Suppressor macrophage (primary cell): ENCODE measurements at places on chromosomes 13 and 19.

DNA sequence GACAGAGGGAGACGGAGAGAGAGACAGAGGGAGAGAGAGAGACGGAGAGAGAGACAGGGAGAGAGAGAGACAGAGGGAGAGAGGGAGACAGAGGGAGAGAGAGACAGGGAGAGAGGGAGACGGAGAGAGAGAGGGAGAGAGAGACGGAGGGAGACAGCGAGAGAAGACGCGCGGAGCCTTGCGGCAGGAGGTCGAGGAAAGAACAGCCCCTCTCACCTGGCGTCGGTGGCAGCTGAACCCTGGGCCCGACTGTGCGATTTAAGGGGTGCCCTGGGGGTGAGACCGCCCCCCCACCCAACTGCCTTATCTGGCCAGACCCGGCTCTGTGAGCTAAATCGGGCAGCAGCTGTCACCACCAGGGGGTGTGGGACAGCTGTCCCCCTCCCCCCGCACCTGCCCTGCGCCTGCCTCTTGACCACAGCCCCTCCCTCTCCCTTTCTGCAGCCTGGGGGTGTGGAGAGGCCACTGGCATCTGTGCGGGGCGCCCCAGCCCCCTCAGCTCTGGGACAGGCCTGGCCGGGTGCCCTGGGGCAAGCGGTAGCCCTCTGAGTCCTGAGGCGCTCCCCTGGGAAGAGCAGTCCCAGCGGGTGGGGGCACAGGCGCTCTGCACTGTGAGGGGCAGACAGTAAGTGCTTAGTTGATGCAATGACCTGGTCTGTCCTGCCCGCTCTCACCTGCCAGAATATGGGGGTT is 10.8 kb downstream of the JOSD2 start:
- DNase-seq = no peak

- no peak for DNase-seq
These were observed 65.2 kb downstream of the FNDC3A start for GRCh38 chr13:49040872-49041271.

DNA sequence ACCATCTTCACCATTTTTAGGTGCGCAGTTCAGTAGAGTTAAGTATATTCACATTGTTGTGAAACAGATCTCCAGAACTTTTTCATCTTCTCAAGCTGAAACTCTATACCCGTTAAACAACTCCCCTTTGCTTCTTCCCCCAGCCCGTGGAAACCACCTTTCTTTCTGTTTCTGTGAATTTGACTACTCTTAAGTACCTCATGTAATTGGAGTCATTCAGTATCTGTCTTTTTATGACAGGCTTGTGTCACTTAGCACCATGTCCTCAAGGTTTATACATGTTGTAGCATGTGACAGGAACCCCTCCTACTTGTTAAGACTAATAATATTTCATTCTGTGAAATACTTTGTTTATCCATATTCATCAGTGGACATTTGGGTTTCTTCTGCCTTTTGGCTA is 52.8 kb downstream of the TNFRSF19 start:
- DNase-seq = no peak

DNA sequence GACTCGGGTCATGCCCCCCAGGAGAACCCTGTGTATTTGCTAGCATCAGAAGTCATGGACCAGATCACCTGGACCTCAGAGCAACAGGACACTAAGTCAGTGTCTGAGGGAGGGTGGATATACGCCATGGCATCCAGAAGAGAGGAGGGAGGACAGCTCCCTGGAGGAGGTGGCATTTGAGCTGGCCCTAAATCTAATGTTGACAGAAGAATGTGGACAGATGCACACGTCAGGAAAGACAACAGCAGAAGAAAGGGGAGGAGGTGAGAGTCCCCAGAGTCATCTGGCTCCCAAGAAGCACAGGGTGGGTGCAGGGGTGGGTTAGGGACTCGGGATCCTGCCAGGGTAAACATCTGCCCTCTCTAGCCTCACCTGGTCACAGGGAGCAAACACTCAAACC is 24.5 kb upstream of the CCNE1 start:
- DNase-seq = no peak

GRCh38 chr13:51879133-51879532 is 17.4 kb downstream of the CCDC70 start:
- DNase-seq = no peak

GRCh38 chr19:37977992-37978391 is 71.0 kb downstream of the SIPA1L3 start:
- no peak for DNase-seq

DNA sequence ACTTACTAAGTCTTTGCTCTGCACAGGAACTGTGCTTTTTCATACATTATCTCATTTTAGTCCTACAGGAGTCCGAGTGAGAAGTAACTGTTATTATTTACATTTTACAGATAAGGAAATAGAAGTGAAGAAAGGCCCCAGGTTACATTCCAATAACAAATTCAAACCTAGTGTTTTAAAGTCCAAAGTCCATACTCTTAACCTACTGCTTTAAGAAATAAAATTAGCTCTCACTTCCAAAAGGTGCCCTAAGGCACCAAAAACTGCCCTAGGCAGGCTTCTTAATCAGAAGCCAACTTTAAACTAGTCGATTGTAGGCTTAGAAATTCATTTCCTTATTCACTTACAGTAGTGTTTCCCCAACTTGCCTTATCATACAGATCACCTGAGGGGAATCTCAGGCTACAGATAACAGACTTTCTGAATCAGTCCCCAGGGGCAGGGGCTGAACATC is 555.9 kb downstream of the DIAPH3 start:
- no peak for DNase-seq

GRCh38 chr19:32465176-32465575 is 59.6 kb downstream of the DPY19L3 start:
- no peak for DNase-seq

DNA sequence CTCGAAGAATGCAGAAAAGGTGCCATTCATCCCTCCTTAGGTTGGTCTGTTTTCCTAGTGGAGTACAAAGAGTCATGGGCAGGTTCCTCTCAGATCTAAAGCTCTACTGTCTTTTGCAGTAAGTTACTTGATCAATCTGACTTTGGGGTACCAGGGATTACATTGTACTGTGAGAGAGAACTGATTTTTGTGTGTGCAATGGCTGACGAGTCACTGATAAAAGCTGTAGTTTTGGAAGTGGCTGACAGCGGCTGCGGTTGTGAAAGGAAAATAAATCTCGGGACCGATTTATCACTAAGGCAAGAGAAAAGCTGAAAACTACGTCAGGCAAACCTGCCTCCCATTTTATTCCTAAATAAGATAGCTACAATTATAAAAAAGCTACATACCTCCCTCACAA is 26.9 kb downstream of the UTP14C start:
- no peak for DNase-seq
